ENCODE measurements at places on chromosomes 3 and 15.

- no peak for DNase-seq
Observed at GRCh38 chr3:17322106-17322793, 420.2 kb downstream of the TBC1D5 start.

DNA sequence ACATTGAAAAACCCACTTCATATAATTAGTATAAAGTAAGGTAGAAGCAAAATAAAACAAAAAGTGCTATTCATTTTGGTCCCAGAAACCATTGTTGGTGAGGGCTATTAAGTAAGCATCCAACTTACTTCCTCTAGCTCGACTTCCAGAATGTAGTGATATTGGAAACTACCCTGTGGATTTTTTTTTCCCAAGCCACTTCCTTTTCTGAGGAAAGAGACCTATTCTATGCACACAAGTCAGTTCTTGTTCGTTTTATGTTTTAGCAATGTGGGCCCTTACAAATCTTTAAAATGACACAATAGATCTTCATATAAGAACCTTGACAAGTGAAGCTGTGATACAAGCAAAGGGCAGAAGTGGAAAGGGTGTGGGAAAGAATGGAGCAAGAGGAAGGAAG is 402.0 kb upstream of the TBL1XR1 start:
- no peak for DNase-seq

DNA sequence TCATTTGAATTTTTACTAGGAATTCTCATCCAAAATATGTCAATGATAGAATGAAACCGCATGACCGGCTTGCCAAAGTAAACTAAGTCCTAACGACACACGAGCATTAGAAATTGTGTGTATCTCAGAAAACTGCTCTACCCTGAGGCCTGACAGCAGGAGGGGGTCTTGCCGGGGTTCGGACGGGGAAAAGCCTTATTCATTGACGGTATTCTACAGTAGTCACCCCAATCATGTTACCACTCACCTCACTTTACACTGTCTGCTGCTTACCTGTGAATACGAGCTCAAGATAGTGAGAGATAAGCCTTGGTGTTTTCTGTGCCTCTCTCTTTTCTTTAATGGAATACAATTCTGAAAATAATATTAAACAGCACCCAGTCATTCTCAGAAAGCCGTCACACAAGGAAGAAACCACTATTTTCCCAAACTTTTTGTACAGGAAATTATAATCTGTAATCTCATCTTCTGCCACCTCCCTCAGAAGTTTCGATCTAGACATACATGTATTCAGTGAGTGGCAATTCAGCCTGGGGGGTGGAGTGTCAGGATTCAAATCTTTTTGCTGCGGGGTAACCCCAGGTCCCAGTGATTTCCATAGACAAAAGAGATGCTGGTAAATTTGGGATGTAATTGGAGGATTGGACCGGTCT is 492 bp upstream of the FAM43A start:
- DNase-seq, result no peak

DNA sequence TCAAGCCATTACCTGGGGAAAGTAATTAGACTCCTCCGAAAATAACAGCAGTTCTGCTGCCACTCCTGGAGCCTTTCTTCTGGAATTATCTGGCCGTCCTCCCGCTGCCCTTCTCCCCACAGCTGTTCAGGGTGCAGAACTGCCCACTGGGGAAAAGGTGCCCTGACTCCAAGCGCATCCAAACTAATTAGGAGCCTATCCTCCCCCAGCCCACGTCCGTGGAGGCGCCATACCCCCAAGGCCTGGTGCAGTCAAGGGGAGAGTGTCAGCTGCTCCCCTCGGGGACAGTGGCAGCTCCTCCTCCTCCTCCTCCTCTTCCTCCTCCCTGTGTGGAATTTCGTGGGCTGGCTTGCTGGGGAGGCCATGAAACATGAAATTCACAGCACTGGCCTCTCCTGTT is 177.2 kb downstream of the XXYLT1 start:
- DNase-seq, result no peak

DNA sequence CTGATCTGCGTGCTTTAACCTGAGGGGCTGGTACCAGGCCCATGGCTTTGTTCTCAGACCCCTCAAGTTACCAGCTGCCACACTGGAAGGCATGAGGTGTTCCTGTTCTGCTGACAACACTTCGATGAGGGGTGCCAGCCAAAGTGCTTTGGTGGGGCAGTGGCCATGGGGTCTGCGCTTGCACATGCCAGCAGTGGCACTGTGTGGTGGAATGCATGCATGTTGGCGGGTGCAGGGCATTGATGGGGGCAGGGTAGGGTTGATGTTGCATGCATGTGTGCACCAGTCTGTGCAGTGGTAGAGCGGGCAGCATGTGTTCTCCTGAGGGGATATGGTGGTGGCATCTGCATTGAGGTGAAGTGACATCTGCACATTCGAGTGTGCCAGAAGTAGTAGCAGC is 497.0 kb downstream of the SQOR start:
- DNase-seq, result no peak

- no peak for DNase-seq
Observed at GRCh38 chr3:14915636-14916222, 31.7 kb upstream of the NR2C2 start.

- no peak for DNase-seq
Observed at GRCh38 chr15:66603301-66604179, 37.7 kb upstream of the LCTL start.

DNA sequence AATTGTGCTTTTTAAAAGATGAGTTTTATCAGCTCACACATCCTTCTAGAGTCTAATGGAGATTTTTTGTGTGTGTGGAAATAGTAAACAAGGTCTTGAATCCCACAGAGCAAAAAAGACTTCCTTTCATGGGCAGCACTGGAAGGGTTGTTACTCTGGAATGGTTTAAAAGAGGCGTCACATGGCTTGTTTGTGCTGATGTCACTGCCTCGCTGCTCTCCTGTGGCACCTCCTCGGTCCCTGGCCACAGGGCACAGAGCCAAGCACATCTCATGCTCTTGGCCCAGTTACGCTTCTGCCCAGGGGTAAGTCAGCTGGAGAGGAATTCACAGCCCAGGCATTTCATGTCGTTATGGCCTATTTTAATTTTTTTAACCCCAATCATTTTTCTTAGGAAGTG is 53.2 kb downstream of the PGPEP1L start:
- peak; percentile 66 for DNase-seq

DNA sequence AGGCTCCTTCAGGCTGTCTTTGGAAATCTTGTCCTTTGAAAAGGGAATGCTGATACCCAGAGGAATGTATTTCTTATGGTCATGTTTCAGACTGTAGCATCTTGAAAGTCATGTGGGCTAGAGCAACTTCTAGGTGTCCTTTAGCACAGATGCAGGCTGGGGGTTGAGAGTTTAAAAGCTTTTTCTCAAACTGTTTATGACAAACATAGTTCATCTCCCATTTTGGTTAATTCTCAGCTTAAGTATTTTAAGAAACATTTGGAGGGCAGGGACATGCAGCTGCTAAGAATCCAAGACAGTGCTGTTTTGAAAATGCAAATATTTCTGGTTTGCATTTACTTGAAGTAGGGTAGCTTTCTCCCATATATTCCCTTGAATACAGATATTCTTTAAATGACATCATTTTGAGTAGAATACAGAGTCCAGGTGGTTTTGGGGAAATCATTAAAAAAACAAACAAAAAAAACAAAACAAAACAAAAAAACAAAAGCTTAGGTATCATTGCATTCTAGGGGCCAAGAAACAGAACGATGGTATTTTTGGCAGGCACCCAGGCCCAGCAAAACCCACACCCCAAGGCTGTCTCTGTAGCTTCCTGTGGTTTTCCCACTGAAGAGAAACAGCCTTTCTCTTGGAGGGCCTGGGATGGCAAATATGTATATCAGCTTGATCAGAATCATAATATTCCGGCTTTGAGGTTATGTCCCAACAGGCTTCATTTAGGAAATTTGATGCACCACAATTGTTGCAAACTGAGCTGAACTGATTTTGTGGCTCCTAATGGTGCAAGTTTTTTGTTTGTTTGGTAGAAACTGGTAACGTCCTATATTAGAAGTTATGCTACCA is 120.0 kb downstream of the ATG7 start:
- no peak for DNase-seq

DNA sequence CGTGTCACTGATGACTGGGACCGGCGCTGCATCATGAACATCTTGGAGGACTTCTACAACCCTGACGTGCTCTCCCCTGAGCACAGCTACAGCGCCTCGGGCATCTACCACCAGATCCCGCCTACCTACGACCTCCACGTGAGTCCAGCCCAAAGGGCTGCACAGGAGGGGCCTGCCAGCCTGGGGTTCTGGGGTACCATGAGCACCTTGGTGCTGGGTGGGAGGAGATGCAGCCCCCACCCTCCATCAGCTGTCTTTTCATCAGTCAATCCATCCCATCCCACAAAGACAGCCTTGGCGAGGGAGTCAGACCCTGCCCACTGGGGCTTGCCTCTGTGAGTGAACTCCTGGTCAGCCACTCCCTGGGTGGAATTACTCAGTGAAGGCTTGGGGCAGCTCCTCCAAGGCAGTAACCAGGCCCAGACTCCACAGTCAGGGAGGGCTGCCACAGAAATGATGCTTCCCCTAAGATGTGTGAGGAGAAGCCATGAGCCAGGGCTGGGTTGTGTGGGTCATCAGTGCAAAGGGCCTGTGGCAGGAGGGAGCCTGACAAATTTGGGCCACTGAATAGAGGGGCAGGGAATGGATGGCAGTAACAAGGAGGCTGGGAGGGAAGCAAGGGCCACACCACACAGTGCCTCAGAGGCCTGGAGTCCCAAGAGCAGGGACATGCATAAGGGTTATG is 47.9 kb downstream of the SEMA3G start:
- DNase-seq, result no peak

DNA sequence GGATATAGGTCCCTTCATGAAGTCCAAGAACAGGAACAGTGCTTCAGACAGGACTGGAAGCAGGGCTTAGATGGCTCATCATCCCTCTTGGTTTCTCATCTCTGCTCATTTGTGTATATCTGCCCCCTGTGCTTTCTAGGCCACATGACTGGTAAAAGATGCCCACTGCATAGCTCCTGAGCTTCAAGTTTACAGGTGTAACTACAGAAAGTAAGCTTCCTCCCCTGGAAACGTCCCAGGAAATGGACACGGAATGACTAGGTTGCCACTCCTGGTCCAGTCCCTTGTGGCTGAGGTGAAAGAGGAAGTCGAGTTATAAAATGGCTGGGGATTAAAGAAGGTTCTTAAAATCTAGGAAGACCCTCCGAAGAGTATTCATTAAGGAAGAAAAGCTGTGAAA is 32.5 kb downstream of the MYO5A start:
- no peak for DNase-seq

- DNase-seq, result no peak
Observed at GRCh38 chr3:170090601-170090981, 52.8 kb downstream of the GPR160 start.

DNA sequence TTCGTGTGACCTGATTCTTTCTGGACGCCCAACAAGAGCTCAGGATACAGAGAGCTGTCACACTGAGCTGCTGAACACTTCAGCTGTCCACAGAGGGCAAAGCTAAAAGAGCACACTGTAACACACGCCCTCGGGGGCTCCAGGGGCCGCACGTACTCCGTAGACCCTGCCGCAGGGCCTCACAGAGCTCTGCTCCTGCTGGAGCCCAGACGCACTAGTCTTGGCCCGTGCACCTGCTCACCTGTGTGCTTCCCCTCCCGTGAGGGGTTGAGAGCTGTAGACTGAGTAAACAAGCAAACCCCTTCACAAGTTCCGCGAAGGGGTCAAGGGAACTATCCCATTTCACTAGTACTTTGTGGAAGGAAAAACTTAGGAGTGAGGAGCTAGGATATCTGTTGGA is 30.7 kb upstream of the TUSC7 start:
- no peak for DNase-seq

GRCh38 chr3:13475871-13476590 is 4.1 kb upstream of the HDAC11 start:
- DNase-seq, result no peak

DNA sequence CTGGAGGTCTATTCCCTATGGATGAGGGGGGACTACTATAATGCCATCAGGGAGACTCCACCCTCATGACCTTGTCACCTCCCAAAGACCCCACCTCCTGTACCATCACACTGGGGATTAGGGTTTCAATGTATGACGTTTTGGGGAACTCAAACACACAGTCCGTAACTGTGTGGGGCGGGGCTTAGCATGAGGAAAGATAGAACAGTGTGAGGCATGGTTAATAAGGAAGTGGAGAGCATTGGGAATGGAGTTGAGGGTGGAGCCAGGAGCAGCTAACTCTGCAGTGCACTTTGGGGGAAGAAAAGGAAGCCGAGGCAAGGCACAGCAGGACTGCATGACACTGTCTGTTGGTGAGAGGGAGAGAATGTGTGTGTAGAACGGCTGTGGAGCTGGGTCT is 90.9 kb upstream of the AGBL1 start:
- no peak for DNase-seq

- DNase-seq, result no peak
Observed at GRCh38 chr3:151226088-151226563, 23.1 kb upstream of the GPR171 start.

GRCh38 chr3:21484057-21484827 is 266.8 kb downstream of the ZNF385D start:
- peak; percentile 21 for DNase-seq

- DNase-seq, result no peak
Observed at GRCh38 chr3:4340077-4340410, 36.9 kb downstream of the SETMAR start.

GRCh38 chr3:82082796-82083195 is 321.4 kb upstream of the GBE1 start:
- no peak for DNase-seq

DNA sequence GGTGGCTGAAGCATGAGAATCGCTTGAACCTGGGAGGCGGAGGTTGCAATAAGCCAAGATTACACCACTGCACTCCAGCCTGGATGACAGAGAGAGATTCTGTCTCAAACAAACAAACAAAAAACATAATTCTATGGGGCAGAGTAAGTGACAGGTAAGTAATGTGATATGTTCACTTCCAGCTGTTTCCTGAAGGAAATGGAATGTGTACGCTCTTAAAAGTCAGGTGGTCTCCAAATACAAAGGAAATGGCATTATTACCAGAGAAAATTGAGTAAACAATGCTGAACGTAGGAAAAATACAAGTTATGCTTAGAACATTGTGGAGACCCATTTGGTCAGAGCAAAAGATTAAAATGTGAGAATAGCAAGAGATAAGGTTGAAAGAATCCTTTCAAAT is 278.5 kb downstream of the SCAPER start:
- no peak for DNase-seq
